ENCODE measurements at places on chromosomes 7 and 10.

- no peak for DNase-seq
These were observed 796.2 kb downstream of the CCSER2 start for GRCh38 chr10:85124603-85125051.

DNA sequence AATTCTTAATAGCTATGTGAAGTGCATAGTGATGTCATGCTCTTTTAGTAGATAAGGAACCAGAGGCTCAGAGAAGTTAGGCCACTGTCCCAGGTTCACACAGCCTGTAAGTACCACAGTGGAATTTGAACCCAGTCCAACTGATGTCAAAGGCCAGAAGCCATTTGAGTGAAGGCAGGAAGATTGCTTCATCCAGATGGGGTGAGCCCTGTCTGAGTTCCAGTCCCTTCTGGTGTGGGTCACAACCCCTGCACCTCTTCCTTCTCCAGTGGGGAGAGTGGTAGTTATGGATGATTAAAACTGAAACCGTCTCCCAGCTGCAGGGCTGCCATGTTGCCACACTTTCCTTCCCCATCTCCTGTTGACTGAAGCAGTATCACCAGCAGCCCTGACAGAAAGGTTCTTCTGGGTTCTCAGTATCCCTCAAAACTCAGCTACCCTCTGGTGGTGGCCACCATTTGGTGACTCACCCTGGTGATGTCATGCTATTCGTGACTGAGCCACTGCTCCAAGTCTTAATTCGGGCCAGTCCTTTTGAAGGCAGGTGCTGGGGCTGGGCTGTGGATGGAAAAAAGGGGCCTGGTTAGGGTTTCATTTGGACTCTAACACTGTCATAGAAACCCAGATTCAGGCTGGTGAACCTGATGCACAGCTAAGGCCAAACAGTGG is 1.5 kb upstream of the C10orf95 start:
- no peak for DNase-seq

DNA sequence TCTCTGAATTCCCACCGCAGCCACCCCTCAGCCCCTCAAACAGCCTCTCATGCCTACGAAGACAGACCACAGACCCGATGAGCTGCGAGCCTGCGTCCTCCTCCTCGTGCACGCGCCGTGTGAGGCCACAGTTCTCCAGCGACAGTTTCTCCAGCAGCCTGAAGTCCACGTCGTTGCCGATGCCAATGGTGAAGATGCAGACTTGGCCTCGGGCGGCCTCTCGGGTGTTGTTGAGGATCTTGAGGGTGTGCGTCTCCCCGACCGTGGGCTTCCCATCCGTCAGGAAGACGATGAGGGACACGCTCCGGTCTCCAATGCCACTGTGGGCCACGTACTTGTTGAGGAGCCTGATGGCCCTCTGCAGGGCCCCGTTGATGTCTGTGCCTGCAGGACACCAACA is 87.1 kb downstream of the ITIH5 start:
- no peak for DNase-seq

DNA sequence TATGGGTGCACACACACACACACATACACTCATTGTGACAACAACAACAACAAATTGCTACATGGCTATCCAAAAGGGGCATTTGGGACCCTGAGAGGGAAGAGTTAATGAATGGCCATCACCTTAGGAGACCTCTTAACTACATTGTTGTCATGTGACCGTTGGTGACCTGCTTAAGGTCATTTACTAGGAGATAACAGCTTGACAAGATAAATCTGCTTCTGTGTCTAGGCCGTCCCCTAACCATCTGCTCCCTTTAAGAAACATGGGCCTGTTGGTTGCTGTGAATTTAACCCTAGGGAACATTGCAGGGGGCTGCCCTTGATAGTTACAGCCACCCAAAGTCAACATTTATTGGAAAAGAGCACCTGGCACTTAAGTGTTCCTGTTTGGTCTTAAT is 29.7 kb downstream of the C1QL3 start:
- DNase-seq, result no peak

- DNase-seq, result no peak
These were observed 77.1 kb upstream of the PRKCQ start for GRCh38 chr10:6657196-6657595.

- DNase-seq, result no peak
These were observed 4.4 kb downstream of the UNCX start for GRCh38 chr7:1236831-1237701.

GRCh38 chr7:158245724-158246041 is 341.9 kb downstream of the PTPRN2 start:
- DNase-seq, result no peak

DNA sequence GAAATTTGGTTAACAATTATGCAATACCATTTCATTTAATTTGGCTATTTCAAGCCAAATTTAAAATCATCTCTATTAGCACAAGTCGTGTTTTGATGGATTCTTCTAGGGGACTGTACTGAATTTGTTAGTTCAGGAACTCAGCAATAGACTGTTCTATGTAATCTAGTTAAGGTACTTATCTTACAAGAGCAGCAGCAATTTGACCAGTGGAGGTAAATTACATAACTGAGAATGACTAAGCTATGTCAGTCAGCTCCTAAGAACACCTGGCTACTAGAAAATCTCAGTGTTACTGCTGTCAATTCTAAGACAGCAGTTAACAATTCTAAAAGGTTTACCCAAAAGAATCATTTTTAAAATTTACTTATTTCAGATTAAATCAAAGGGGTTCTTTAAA is 513.9 kb upstream of the ZWINT start:
- no peak for DNase-seq

DNA sequence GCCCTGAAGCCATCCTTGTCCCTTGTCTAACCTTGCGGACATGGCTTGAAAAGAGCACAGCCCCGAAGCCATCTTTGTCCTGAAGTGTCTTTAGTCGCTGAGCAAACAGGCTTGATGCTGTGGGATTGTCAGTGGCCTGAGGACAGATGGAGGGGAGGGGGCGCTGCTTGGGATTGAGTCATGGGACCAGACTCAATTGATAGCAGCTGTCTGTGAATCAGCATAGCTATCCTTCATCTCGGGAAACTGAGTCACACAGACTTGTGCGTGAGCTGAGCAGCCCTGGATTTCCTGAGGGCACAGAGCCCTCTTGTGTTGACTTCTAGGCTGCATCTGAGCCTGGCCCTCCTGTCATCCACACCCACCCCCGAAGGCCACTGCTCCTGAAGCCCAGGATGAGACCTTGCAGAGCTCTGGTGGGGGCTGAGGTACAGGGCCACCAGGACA is 14.4 kb downstream of the MYO1G start:
- DNase-seq, result no peak

DNA sequence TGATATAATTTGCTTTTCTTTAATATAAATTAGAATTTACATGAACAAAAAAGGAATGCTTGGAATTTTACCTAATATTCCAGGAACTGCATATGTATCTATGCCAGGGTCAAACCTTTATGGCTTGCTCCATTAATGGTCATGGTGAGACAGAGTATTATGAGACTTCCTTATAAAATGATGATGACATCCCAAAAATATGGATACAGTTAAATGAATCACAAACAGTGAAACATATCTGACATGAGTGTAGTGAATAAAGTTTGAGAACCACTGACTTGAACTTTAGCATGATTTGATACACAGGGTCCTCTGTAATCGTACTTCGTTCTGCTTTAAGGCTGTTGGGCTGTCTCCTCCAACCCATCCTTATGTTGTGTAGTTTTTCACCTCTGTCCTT is 51.8 kb downstream of the MARCHF5 start:
- DNase-seq, result no peak

DNA sequence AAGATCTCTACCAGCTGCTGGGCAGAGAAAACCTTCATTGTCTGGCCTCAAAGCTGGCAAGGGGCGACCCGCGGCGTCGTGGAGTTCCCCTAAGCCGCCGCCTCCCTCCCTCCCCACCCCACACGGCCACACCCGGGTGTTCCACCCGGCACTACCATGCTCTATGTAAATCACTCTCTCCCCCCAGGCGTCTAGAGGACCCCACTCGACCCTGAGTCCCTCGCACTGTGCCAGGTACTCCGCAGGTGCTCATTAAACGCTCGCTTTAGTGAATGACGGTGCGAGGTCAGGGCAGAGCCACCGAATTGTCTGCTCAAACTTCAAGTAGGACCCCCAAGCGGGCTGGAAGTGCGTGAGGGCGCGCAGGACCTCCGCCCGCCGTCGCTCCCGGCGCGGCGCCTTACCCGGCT is 628 bp downstream of the PARP12 start:
- peak; percentile 42 for DNase-seq

Data from effector CD4-positive, alpha-beta T cell (primary cell).